Skin of body (tissue), 3 donors: ENCODE measurements at places on chromosomes 16 and 17. TPM values are rescaled to one million over a fixed set of nuclear protein-coding genes. Genes with fewer than 3 reads are reported as not detected.

Gene SGCA
- 14.6 TPM for total RNA-seq

GRCh38 chr17:73347351-73347750 is 35.5 kb upstream of the CDC42EP4 start:
- DNase-seq: no peak

GRCh38 chr16:48613061-48613957 is 3.3 kb upstream of the N4BP1 start:
- no peak for DNase-seq

DNA sequence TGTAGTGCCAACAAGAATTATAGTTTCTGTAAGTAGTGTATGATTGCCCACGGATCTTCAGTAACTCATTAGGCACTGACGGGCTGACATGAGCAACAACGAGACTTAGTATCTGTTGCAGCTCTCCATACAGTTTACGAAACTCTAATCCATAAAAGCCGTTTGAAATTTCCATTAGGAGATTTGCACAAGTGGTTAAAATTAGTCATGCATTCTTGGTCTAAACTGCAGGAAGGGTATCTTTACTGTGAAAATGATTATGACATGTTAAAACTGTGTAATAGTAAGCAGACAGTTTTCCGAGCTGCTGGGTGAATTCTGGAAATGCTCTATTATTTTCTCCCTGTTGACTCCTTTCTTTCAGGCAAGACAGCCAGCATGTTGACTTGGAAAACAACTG is 605.0 kb downstream of the WWOX start:
- no peak for DNase-seq

GRCh38 chr17:80717720-80718083 is 173.1 kb downstream of the RPTOR start:
- peak; percentile 15 for DNase-seq

DNA sequence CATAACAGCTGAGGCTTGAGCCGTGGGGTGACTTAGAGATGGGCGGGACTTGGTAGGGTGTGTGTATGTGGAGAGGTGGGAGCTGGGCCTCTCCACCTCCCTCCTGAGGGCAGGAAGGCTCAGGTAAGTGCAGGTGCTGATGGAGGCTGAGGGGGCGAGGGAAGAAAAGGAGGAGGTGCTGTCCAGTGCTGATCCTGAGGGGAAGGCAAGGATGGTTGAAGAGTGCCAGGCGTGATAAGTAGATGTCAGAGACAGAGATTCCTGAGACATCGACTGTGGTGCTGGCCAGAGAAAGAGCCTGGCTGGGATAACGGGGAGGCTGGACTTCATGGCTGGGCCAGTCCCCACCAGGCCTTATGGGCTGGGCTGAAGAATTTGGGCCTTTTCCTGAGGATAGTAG is 159.1 kb downstream of the SDK2 start:
- no peak for DNase-seq

DNA sequence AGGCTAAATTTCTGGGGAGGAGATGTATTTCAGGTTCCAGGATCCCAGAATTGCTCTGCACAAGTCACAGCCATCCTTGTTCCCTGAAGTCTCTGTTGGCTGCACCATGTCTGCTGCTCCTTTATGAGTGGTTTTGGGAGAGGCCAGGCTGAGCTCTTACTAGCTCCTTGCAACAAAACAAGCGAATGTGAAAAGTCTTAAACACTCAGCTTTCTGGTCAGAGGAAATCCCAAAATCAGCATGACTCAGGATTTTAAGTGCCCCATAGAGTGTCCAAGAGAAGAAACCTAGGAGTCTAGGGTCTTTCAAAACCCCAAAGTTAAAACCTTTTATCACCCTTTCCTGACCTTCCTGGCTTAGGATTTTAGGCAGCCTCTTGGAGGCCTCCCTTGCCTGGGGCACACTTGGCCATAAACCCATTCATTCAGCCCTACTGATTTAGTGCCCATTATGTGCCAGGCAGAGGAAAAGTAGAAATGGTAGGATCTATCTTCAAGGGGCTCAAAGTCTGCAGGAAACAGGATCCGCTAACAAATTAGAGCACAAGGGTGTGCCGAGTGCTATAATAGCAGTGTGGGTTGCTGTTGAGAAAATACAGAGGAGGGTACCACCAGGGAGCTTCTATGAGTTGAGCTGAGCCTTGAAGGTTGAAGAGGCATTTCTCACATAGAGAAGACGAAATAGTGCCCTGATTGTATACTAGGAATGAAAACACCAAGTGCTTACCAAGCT is 36.9 kb downstream of the SOST start:
- DNase-seq: no peak

Gene DOC2B
- total RNA-seq: 4.4 TPM

DNA sequence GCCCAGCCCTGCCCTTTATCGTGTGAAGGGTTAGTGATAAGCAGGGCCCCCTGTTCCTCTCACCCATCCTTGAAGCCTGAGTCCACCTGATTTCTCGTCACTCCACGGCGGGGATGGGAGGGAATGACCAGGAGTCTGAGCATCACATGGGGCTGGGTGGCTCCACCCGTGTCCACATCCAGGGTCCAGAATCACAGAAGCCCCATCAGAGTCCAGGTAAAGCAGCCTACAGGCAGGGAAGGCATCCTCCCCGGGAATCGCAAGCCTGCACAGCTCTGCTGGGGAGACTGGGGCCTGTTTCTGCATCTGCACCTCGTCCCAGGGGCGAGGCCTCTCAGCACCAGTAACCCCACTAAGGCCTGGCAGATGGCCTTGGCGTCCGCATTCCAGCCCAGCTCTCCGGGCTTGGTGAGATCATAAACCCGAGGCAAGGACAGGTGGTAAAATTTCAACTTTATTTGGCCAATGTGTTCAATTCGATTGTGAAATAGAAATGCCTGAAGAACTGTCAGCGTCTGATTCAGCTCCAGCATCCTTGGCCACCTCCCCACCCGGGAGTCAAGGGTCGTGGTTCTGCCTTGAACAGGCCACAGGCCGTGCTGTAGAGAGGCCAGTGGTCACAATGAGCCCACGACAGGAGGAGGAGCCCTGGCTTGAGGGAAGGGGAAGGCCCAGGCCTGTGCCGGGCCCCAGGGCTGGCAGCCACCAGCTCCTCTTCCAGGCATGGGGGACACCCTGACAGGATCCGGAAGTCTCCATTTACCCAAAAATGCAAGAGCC is 8.1 kb upstream of the PPP1R27 start:
- DNase-seq: no peak
